ENCODE measurements at places on chromosomes 1 and 21.

DNA sequence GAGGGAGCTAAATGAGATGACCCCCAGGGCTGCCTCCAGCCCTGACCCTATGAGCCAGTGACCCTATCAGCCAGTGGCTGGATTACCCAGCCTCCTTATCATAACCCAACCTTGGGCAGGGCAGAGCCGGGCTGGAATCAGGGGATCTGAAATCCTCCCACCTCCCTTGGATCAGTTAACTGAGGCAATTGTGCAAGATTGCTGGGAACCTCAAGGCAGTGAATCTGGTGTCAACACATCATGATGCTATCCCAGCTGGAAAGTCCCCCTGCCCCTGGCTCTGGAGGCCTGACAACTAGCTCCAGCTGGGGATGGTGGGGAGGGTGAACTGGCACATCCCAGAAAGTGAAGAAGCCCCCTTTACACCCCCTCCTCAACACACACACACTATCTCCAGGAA, 6.4 kb upstream of the TSPAN1 start:
- no peaks in the 10 kb centered on the region for H3K4me1 ChIP-seq
- no peaks in the 10 kb centered on the region for H3K36me3 ChIP-seq
- H3K27ac ChIP-seq, result no peak overlapping the region
- no peaks in the 10 kb centered on the region for H3K27me3 ChIP-seq
- DNase-seq, result no peak

DNA sequence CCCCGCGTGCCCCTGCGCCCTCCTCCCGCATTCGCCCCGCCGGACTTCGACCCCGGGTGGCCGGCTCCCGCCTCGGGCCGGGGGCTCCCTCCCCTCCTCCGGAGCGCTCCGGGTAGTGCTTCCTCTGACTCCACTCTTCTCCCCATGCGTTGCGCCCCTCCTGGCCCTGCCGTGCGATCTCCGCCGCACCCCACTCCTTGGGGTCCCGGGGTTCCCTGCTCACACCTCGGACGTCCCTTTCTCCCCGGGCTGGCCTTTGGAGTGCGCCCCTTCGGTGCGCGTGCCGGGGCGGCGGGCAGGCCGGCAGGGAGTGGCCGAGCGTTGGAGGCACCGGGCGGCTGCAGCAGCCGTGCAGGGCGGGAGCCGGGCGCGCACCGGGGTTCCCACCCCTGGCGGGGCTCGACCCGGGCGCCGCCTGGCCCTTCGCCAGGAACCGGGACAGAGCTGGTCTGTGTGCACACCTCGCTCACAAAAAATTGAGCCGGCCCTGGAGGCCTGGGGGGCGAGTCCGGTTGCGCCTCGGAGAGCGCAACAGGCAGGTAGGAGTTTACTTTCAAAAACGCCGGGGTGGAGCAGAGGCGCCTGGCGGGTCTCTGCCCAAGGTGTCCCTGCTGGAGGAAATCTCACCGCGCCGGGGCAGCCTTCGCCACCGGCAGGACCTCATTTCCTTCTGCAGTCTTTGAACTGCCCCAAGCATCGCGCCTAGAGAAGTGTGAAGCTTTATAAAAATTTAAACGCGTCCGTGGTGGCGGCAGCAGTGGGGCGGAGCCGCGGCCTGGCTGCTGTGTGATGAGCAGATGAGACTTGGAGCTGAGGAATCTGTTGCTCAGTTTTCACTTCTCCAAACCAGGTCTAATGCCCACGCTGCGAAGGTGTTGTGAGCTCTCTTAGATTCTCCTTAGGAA, 650 bp downstream of the VANGL1 start:
- H3K27me3 ChIP-seq, result no peaks in the 10 kb centered on the region
- H3K4me1 ChIP-seq, result peaks cover 4% of the 10 kb centered on the region
- no peaks in the 10 kb centered on the region for H3K36me3 ChIP-seq
- peak overlapping the region; percentile 69 for H3K4me3 ChIP-seq

DNA sequence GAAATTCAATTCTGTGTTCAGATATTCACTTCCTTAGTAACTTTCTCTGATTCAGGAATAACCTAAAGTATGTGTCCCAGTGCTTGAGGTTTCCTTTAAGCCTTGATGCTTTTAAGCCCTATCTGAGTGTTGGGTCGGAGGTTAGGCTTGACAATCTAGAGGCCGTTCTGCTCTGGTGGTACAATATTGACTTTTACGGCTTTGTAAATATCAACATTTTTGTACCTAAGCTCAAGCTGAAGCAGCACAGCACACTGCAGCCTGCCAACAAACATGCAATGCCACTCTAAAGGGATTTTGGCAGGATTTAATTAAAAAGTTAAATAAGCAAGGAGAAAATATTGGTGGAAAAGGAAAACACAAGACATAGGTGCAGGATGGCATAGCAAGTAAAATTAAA, 279.2 kb downstream of the NEGR1 start:
- no peak overlapping the region for H3K4me3 ChIP-seq
- H3K36me3 ChIP-seq, result no peaks in the 10 kb centered on the region
- no peaks in the 10 kb centered on the region for H3K27me3 ChIP-seq

GRCh38 chr1:53620061-53620855, 118.7 kb downstream of the GLIS1 start:
- H3K27ac ChIP-seq, result no peak overlapping the region
- H3K36me3 ChIP-seq, result no peaks in the 10 kb centered on the region
- peak; percentile 32 for DNase-seq
- no peaks in the 10 kb centered on the region for H3K27me3 ChIP-seq
- H3K4me1 ChIP-seq, result no peaks in the 10 kb centered on the region

- H3K4me3 ChIP-seq, result no peak overlapping the region
- H3K27me3 ChIP-seq, result no peaks in the 10 kb centered on the region
- peak overlapping the region; percentile 97 for H3K27ac ChIP-seq
- H3K36me3 ChIP-seq, result no peaks in the 10 kb centered on the region
Measured at GRCh38 chr1:234535763-234536515, 57.0 kb upstream of the TARBP1 start.

GRCh38 chr21:27108701-27109100, 141.8 kb upstream of the ADAMTS5 start:
- H3K36me3 ChIP-seq, result no peaks in the 10 kb centered on the region
- no peak for DNase-seq
- H3K27me3 ChIP-seq, result no peaks in the 10 kb centered on the region
- no peak overlapping the region for H3K27ac ChIP-seq
- H3K4me3 ChIP-seq, result no peak overlapping the region

DNA sequence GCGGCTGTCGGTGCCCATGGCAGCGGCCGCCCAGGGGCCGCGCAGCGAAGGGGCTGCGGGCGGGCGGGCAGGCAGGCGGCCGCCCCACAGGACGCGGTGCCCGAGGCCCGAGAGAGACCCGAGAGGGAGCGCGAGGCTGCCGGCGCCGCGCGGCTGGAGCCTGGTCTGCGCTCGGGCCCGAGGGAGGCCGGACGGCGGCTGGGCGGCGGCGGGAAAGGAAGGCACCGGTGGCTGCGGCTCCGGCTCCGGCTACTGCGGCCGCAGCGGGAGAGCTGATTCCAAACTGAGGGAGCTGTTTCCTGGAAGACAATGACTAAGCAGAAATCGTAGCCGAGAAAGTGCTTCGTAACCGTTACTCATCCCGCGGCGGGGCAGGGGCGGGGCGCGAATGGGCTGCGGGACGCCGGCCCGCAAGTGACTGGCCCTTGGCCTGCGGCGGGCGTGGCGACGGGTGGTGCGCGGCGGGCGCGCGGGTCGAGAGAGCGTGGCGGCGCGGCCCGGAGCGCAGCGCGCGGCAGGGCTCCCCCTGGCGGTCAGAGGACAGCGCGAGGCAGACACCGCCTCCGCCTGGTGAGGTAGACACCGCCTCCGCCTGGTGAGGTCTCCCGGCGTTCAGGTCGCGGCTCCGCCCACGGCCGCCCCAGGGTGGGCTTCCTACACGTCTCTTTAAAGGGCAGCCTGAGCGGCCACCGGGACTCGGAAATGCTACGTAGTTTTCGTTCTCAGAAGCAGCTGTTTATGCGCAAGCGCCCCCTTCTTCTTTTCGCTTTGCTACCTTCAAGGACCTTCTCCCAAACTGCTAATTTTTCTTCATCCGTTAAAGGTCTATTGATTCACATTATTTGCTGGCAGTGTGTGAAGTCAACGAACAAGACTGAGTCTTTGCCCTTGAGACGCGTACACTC, at the start of gene GCLM:
Gene GCLM (minus strand): TSS at position 285 of the 905 bp plus-strand sequence. CDS start 267 bp downstream, at position 18.
- H3K27ac ChIP-seq, result peak within 1 kb of the TSS; percentile 68
- H3K4me1 ChIP-seq, result peaks cover 7% of the 10 kb centered on the region
- no peaks in the 10 kb centered on the region for H3K36me3 ChIP-seq
- no peaks in the 10 kb centered on the region for H3K27me3 ChIP-seq
- peak; percentile 94 for DNase-seq
- H3K4me3 ChIP-seq, result peak within 1 kb of the TSS; percentile 70

DNA sequence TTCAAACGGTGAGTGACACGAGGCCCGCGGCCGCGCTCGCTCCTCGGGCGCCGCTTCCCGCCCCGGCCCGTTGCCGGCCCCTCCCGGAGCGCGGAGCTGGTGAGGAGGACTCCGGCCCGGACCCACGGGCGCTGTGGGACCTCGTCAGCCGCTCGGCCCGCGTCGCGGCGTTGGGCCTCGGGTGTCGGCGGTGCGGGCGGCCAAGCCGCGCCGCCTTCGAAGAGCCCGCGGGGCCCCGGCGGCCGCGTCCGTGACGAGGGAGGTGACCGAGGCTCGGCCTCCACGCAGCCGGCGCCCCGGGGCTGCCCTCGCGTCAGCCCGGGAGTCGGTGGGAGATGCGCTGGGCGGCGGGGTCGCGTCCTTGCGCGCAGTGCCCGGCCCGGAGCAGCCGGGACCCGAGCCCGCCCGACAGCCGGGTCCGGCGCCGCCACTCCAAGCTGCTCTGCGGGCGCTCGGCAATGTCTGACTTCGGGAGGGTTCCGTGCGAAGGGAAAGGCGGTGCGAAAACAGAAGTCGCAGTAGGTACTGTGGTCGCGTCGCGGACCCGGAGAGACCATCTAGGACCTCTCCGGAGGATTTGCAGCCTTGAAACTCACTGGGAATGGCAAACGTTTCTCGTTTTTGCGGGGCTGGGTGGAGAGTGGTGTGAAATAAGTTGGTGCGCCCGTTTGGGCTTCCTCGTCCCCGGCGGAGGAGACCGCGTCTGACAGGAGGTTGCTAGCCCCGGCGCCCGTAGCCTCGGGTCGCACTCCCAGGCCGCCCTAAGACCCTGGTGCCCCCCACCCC, 829 bp downstream of the SPEN start:
- H3K4me1 ChIP-seq, result peaks cover 6% of the 10 kb centered on the region
- peak overlapping the region; percentile 97 for H3K27ac ChIP-seq
- DNase-seq, result peak; percentile 46
- H3K36me3 ChIP-seq, result no peaks in the 10 kb centered on the region
- H3K4me3 ChIP-seq, result peak overlapping the region; percentile 96

- H3K4me1 ChIP-seq, result no peaks in the 10 kb centered on the region
- H3K27me3 ChIP-seq, result no peaks in the 10 kb centered on the region
- H3K27ac ChIP-seq, result no peak overlapping the region
- H3K36me3 ChIP-seq, result no peaks in the 10 kb centered on the region
- DNase-seq, result no peak
Measured at GRCh38 chr1:162859191-162859590, 1.8 kb downstream of the CCDC190 start.

All from kidney (tissue), 22 donors.